ENCODE measurements at places on chromosomes 11 and 22.

DNA sequence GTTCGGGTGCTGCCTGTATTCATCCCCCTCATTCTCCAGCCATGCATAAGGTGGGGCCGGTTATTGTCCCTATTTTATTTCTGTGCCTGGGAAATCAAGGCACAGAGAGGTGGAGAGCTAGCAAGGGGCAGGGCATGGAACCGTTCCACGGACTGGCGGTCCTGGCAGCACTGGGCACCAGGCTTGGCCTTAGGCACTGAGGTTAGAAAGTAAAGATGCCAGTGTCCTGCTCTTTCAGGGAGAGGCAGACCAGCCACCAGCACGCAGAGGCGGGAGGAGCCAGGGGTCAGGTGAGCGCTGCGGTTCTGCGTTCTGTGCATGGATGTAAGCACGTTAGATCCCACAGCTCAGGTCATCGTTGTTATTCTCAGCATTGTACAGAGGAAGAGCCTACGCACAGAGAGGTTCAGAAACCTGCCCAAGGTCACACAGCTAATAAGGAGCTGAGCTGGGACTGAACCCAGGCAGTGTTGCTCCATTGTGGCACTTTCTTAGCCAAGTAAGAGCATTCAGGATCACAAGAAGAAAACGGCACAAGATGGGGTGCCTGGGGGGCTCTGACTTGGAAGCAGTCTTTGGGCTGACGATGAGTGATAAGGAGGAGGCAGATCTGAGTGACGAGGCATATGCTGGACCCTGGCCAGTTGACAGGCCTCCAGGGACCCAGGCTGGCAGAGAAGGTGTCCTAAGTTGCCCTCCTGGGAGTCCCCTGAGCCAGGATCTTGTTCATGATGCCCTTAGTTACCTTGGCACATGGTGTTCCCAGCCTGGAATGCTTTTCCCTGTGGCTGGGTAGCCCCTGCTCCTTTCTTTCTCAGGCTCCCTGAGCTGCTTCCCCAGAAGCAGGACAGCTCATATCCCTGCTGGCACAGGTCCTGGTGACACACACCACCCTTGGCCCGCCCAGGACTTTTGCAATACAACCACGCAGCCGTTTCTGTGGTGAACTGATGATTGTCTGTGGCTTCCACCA is 41.1 kb downstream of the OSBPL5 start:
- no peak for DNase-seq

GRCh38 chr11:122754553-122755322 is 83.6 kb upstream of the CRTAM start:
- DNase-seq = no peak

DNA sequence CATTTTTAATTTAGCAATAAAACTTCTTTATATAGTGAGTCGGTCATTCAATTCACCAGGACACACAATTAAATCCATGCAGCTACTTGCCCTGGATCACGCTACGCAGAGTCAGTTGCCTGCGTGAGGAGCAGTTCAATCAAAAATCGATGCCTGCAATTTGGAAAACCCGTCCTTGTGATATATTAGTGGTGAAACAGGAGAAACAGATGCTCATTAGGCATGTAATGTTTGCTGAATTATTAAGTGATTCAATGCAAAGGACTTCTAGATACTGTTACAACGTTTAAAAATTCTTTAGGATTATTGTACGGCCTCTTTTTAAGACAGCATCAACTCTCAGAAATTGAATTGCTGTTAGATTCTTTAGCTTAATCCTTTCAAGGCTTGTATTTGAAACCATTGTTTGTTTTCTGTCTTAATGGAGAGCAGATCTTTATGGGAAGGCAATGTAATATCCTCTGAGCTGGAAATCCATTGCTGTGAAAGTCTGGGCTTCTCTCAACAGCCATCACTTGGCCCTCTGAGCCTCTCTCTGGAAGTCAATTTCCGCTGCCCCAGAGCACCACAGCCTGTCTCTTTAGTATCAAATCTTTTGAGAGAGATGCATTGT is 20.1 kb upstream of the PAMR1 start:
- no peak for DNase-seq

DNA sequence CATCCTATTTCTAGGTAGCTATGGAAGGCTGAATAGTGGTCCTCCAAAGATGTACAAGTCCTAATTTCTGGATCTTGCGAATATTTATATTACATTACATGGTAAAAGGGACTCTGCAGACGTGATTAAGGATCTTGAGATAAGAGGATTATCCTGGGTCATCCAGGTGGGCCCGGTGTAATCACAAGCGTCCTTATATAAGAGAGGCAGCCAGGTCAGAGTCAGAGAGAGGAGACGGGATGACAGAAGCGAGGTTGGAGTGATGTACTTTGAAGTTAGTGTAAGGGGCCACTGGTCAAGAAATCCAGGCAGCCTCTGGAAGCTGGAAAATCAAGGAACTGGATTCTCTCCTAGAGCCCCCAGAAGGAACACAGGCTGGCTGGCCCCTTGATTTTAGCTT is 70.1 kb upstream of the MYOD1 start:
- no peak for DNase-seq

GRCh38 chr11:98674390-98674789 is 346.4 kb upstream of the CNTN5 start:
- no peak for DNase-seq

DNA sequence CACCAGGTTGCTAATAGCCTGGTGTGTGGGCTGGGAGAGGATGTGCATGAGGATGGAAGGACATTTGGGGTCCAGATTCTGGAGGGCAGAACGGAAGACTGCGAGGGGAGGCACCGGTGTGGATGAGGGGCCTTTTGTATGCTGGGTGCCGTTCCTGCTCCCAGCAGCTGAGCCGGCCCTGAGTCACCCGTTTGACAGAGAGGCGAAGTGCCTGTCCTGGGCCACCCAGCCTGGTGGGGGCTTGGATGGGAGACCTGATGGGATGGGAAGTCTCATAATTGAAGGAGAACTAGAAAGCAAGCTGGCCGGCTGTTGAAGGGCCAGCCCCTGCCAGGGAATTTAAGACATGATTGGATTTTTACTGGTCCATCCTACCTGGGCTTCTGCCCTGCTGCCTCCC is 10.8 kb downstream of the CACNA1I start:
- no peak for DNase-seq

DNA sequence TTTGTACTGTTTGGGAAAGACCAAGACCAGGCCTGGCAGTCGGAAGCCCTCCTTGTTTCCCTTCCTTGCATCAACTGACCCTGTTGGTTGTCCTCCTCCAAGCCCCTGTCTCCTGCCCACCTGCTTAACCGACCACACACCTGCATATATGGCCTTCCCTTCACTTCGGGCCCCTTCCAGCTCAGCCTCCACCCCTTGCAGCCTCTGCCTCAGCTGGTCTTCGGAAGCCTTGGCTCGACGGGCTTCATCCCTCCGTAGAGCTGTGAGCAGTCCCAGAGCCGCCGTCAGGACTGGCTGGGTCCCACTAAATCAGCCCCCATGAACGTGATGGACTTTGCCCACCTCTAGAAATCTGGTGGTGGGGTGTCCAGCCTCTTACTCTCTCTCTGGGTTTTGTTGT is 8.4 kb downstream of the NHERF4 start:
- no peak for DNase-seq

DNA sequence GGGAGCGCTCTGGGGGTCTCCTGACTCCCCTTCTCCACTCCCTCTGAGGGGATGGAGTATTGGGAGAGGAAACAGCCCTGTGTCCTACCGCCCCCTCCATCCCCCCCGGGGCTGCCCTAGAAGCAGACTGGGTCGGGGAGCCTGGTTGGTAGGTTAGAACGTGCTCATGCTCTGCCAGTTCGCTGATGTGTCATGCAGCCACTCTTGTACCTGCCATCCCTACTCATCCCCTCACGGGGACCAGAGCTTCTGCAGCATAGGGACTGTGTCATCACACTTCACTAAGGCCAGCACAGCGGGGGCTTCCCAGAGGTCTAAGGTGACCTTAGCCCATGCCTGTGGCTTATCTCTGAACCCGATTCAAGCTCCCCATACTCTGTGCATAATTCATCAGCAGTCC is 4.7 kb downstream of the KCNJ1 start:
- DNase-seq = no peak

- no peak for DNase-seq
Measured at GRCh38 chr11:96136613-96137298, 206.2 kb downstream of the MAML2 start.

- DNase-seq = peak; percentile 51
Measured at GRCh38 chr11:110296226-110297075, at the start of gene RDX. Gene RDX (minus strand): TSS chr11:110296614. CDS start chr11:110279692, 16,922 bp downstream.

DNA sequence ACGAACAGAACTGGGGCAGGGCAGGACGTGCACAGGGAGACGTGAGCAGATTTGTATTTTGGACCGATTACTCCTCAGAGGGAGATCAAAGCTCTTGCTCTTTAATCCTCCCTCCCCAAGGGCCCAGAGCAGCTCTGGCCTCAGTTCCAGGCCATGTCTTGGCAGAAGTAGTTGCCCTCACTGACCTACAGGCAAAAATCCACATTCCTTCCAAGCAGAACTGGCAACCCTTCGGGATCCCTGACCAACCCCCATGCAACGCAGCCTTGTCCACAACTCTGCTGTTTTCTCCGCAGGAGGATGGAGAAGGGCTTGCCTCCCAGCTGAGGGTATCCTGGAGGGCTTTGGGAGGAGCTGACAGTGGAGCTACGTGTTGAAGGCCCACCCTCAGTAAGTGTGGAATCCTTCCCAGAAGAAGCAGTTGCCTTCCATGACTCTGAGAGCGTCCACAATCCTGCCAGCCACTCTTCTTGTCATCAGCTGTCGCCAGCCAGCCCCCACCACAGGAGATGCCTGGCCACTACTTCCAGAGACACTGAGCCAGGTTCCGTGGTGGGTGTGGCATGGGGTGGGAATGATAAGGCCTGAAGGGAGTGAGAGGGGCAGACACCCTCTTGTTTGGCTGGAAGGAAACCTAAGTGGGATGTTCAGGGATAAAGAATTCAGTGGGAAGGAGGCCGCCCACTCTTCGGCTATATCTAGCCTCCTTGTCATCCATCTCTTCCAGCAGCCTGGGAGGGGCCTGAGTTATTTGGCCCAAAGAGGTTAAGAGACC is 68.1 kb downstream of the PDE2A start:
- no peak for DNase-seq

GRCh38 chr11:15783619-15784018 is 572.7 kb downstream of the SOX6 start:
- DNase-seq = no peak

GRCh38 chr11:68375337-68375736 is 62.9 kb downstream of the LRP5 start:
- no peak for DNase-seq

DNA sequence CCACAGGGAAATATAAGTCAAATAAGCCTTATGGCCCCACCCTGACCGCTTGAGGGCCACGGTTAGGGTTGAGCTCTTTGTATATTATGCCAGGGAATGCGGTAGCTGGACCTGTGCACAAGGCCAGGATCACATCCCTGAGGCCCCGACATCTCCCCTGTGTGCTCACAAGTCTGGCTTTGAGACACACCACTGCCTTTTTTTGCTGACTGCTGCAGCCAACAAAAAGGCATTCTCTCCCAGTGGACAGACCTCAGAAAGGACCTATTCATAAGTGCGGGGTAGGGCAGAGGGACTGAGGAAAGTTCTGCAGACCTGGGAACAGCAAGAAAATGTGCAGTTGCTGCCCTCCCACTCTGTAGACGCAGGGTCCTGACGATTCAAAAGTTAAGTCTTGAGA is 3.4 kb upstream of the SIDT2 start:
- DNase-seq = no peak

GRCh38 chr11:31817621-31818424 is 6.7 kb upstream of the PAX6 start:
- no peak for DNase-seq
